ENCODE measurements at places on chromosomes 1 and 21.

DNA sequence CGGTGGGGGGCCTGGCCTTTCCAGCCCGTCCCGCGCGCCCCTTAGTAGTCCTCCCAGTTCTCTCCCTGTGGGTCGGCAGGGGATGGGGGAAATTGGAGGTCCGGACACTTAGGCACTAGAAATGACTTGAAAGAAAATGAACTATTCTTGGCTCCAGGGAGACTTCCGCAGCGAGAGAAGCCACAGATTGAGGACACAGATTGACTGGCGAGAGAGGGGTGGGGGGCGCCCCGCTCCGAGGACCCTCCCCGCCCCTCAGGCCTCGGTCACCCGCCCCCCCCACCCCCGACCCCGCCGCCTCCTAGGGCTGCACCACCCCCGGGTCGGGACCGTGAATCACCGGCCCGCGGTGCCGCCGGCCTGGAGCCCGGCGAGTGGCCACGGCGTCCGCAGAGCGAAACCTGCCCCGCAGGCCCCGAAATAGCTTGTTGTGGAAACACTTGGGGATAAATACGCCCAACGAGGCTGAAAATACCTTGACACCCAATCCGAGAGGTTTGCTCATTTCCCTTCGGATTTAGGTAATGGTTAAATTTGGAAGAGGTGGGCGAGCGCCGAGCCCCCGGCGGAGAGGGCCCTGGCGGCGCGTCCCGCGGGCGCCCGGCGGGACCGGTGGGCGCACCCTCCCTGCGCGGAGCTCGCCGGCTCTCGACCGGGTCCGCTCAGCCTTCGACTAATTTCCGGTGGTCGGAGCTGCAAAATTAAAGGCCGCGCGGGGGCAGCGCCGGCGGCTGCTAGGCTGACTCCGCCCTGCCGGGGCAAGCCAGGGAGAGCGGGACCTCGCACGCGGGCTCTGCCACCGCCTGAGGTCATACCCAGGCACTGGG lies at the start of gene GFI1:
TSS of gene GFI1 (minus strand) at position 675 of the 827 bp plus-strand sequence. CDS start 3,438 bp downstream, outside the sequence.
- DNase-seq: no peak

DNA sequence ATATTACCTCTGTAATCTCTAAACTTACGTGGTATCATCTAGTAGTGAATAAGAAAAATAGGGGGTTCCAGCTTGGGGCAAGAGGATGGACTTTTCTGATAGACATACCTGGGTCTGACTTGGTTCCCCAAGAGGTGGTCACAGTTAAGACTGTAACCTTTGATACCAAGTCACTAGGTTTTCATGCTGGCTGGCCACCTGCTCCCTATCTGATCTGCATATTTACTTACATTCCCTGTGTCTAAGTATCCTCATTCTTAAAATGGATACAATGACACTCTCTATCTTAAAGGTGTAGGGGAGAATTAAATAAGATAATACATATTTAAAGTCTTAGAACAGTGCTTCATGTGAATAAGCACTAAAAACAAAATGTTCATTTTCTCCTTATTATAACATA lies 312.1 kb downstream of the DSCAM start:
- no peak for DNase-seq

GRCh38 chr21:41622831-41623548 lies 115.0 kb upstream of the TMPRSS2 start:
- DNase-seq: no peak

- DNase-seq: no peak
Measured at GRCh38 chr1:230844561-230844960, 23.8 kb downstream of the C1orf198 start.

GRCh38 chr1:112803906-112804762 lies 89.0 kb upstream of the PPM1J start:
- peak; percentile 55 for DNase-seq

- no peak for DNase-seq
Measured at GRCh38 chr1:28273216-28273860, 14.0 kb downstream of the SESN2 start.

DNA sequence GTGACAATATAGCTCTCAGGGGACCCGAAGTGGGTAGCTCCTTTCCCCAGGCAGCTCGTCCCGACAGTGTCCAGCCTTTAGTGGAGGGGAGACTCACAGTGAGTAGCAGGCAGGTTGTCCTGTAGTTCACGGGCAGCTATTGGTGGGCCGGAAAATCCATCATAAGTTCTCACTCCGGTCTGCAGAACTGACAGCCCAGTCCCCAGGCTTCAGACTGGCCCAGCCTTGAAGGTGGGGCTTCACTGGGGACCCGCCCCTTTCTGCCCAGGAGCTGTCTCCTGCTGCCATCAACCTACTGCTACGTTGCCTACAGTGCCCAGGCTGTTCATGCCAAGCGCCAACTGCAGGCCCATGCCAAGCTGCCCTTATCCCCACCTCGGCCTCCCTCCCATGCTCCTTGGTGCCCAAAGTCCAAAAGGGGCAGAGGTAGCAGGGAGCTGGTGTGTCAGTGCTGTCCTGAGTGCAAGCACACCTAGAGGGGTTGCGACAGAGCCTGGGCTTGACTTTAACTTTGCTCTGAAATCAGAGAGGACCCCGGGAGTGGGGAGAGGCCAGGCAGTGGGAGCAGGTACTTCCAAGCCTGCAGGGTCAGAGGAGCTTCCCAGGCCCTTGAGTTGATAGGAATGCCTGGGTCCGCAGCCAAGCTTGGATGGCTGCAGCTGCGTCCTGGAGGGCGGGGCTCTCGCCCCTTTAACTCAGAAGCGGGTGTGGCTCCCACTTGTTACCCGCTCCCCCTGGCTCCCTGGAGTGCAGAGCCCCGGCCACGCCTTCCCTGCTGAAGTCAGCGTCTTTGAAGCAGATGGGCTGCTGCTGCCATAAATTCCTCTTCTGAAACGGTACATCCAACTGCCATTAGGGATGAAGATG lies 1144.3 kb upstream of the NCAM2 start:
- DNase-seq: no peak

DNA sequence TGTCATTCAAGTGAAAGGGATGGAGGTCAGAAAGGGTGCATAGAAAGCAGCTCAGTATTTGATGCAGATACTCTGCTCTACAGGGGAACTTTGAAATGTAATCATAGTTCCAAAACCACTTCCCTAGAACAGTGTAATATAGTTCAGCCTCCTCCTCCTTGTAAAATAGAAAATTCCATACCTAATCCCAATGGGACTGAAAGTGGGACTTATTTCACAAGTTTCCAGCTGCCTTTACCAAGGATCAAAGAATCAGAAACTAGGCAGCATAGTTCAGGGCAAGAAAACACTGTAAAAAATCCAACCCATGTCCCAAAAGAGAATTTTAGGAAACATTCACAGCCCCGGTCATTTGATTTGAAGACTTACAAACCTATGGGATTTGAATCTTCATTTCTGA lies 8.1 kb upstream of the TMCO2 start:
- DNase-seq: no peak

DNA sequence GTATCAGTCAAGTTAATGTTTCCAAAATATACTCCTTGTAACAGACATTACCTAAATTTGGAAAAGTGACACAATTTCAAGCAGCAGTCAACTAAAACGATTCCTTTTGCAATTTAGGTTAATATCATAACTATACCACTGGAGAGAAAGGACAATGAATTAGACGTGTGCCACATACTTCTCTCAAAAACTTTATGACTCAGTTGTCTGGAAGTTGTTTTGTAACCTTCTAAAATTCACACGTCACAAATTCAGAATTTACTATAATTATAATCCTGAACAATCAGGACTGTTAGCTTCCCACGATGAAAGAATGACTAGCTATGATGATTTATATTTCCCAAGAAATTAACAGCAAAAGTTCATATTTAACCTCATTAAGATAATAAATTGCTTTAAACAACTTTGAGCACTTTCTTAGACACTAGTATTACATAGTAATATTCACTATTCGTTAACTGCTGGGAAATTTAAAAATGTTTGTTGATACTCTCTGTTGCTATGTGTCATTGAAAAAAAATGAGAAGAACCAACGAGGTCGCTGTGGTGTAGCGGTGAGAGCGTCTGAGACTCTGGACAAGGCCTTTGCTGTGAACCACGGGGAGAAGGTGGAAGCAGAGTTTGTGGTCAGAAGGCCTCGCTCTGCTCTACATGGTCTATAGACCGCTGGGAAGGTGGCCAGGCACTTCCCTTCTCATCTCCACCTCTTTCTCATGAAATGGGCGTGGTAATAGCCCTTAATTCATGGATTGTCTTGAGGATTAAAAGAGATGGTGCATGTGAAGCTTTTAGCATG lies 27.9 kb upstream of the BATF3 start:
- DNase-seq: no peak

DNA sequence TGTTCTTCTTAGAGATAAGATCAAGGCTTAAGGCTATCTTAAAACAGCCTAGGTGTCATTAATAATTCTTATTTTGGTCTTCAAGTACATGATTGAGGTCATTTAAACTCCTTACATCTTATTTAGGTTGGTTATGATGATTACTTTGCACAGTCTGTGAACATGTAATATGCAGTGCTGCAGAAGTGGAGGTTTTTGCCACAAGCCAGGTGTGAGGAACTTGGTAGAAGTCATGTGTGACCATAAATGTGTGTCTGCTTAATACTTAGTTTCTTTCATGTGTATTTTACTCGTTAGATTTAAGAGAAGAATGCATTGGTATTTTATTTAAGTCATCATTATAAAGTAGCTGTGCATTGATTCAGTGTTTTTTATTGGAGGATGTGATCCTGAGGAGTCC lies 10.1 kb downstream of the ATG4C start:
- no peak for DNase-seq

DNA sequence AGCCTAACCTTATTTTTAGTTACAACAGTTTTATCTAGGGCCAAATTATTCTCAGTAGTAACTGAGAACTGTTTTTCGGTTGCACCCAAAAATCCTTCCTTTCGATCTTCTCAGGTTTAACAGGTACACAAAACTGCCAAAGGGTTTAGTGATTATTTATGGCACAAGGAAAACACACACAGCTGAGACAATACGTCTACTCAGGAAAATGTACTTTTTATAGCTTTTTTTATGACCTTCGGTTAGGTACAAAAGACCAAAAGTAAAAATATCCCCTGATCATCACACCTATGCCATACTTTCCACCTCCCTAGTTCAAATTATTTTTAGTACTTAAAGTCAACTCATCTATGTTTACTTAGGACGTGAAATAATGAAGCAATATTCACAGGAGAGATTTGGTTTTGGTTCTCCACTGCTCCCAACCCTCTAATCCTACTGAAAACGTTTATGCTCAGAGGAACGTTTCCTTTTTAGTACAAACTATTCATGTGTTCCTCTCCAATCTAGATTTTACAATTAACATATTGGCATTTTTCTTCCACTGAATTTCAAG lies 48.7 kb downstream of the TTLL7 start:
- DNase-seq: no peak

DNA sequence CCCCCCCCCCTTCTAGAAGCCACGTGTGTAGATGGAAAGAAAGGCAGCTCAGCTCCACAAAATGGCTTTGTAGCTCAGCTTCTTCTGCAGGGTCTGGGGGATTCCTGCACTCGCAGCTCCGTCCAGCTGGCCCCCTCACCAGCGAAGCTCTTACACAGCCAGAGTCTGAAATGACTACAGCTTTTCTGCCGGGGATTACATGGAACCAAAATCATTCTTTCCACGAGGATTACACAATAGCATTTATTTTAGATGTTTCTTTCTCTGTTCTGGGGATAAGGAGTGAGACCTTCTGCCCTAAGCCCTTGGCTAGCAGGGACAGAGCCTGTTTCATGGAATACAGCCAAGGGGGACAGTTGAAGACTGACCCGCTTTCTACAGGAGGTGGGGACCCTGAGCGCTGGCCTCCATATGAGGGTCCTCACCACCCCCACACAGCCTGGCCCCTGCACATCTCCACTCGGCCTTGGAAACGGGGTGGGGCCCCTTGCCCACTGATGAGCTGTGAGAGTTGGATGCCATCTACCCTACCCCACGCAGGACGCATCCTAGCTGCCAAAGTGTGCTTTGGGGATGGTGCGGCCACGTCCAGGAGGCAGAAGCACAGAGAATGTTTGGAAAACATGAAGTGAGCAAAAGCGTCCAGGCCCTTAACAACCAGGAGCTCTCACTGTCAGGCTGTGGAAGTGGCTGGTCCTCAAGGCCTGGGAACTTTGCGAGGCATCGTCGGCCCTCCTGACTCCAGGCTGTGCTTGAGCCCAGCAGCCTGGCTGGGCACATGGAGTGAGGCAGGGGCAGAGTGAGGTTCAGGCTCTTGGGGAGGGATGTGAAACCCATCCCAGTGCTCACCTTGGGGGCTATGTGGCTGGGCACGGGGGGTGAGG lies 14.5 kb downstream of the ACTRT2 start:
- DNase-seq: no peak

GRCh38 chr1:85585799-85586198 lies 5.2 kb downstream of the CCN1 start:
- DNase-seq: no peak

GRCh38 chr1:57337623-57338022 lies 86.2 kb downstream of the DAB1 start:
- no peak for DNase-seq

- no peak for DNase-seq
Measured at GRCh38 chr21:45303751-45304475, 16.2 kb upstream of the POFUT2 start.

GRCh38 chr1:172515927-172516326 lies 17.0 kb upstream of the SUCO start:
- DNase-seq: no peak

DNA sequence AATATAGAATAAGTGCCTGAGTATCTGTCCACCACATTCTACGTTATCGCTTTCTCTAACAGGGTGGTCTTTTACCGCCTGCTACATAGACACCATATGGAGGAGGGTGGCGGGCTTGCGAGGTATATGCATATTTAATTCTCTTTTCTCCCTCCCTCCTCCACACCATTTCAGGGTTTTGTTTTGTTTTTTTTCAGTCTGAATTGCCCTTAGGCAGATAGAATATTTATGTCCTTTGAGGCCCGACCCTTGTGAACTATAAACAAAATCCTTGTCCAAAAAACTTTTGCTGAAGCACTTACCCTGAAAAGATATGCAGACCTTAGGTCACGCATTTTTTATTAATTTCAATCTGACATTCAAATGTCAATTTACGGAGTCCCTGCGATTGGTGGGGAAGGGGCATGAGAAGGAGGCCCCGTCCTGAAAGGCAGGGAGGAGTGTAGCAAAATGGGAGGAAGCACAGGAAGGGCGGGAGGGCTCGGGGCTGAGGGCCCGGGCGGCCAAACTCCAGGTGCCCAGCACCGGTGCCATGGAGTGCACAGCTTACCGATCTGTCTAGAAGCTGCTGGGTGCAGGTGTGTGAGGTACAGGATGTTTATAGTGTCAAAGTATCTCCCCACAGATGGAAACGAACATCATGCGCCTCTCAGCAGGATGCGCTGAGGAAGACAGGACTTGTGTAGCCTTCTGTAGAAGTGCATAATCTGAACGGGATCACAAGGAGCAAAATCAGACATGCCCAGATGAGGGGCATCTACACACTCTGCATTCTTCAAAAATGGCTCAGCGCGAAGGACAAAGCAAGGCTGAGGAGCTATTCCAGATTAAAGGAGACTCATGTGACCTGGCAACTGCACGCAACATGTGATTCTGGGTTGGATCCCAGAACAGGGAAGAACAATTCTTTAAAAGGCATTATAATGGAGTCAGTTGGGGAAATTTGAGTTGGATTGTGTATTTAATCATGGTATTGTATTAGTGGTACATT lies 68.8 kb upstream of the LYST start:
- no peak for DNase-seq

DNA sequence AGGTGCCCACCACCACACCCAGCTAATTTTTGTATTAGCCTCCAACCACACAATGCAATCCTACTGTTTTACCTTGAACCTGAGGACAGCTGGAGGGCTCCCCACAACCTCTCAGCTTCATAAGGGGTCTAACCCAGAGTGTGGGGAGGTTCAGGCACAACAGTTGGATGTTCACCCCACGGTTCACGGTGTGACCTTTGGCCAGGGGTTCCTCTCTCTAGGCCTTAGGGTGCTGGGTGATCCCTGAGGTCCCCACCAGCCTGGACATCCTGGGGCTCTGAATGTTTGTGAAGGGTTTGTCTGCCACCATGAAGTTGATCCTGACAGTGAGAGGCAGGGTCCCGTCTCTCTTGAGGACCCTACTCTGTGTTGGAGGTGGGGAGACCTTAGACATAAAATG lies 3.9 kb downstream of the ACOT11 start:
- DNase-seq: no peak

Measured in NCI-H1436 (cell line).